ENCODE measurements at places on chromosomes 3 and 15. TPM values are rescaled to one million over a fixed set of nuclear protein-coding genes. Genes with fewer than 3 reads are reported as not detected.

UROC1 gene
- not detected for total RNA-seq

BFSP2 gene
- not detected for total RNA-seq

SLC2A2 gene
- not detected for total RNA-seq

MANF gene
- total RNA-seq: 208 TPM

ZDHHC19 gene
- total RNA-seq: not detected

DNA sequence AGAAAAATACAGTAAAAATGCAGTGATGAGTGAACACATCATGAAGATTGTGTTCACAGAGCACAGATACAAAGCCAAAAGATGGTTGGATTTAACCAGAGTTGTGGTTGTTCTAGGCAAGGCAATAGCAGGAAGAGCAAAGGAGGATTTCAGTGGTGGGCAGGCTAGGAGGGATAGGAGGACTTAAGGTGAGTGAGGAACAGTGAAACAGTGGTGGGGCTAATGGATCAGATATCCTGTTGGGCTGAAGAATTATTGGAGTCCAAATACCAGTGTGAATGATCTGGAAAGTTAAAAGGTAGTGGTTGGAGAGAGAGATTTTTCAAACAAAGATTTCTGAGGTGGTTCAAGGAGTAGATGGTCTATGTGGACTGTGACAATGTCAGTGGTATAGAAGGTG lies 108.3 kb downstream of the B3GALNT1 start:
- H3K4me3 ChIP-seq: no peak overlapping the region
- no peak overlapping the region for H3K27ac ChIP-seq
- no peaks in the 10 kb centered on the region for H3K4me1 ChIP-seq
- DNase-seq: no peak

DNA sequence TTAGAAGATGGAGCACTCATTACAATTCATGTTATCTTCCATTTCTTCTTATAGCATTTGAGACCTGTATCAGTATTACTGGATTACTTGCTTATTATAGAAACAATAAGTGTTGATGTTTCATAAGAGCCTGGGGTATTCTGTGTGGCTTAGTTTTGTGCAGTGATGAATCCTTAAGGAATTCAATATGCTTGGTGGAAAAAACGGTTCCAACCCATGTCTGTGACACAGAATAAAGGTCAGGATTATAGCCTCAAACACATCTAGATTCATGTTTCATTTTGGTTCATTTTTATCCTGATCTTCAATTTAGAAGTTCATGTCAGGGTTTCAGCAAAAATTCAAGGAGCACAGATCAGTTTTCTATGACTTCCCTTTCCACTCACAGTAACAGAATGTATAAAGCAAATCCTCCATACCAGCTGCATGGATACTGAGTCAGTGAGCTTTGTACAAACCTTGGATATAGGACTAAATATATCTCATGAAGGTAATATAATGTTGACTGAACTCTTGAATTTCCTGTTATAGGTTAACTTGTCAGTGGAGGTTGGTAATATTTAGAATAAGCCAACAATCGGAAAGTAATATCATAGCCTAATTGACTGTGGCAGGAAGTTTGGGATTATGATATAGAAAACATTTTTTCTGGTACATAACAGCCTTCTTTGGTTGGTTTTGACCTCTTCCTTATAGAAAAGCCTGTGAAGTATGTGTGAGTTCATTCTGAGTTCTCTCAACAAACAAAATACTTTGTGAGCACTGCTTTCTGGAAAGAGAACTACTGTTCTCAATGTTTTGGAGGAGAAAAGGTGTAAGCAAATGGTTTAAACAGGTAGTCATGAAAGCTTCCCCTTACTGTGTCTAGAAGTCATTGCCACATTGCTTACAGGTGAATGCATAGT lies 218.2 kb upstream of the TPM1 start:
- no peak overlapping the region for H3K27ac ChIP-seq
- no peaks in the 10 kb centered on the region for H3K36me3 ChIP-seq
- no peak overlapping the region for H3K4me3 ChIP-seq
- H3K4me1 ChIP-seq: no peaks in the 10 kb centered on the region
- peaks cover 7% of the 10 kb centered on the region for H3K27me3 ChIP-seq
- DNase-seq: no peak

DNA sequence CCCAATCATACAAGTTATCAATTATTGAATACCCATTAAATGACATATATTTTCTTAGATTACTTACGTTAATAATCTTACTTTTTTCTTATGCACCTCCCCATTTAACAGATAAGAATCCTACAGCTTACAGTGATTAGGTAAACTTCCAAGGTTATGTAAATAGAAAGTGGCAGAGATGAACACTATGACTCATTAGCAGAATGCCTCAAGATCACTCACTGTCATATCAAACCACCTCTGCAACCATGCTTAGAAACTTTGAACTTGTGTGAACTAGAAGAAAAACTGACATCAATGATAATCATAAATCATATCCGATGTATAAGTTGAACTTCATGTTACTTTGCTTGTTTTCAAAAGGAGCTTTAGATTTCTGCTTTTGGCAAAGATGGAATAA lies 911.6 kb upstream of the ARPP21 start:
- no peaks in the 10 kb centered on the region for H3K36me3 ChIP-seq
- H3K4me1 ChIP-seq: no peaks in the 10 kb centered on the region
- no peak for DNase-seq
- no peaks in the 10 kb centered on the region for H3K27me3 ChIP-seq

GRCh38 chr15:99438224-99438585 lies 127.6 kb upstream of the MEF2A start:
- no peak overlapping the region for H3K4me3 ChIP-seq
- H3K27me3 ChIP-seq: peaks cover 13% of the 10 kb centered on the region
- DNase-seq: no peak
- no peak overlapping the region for H3K27ac ChIP-seq

DNA sequence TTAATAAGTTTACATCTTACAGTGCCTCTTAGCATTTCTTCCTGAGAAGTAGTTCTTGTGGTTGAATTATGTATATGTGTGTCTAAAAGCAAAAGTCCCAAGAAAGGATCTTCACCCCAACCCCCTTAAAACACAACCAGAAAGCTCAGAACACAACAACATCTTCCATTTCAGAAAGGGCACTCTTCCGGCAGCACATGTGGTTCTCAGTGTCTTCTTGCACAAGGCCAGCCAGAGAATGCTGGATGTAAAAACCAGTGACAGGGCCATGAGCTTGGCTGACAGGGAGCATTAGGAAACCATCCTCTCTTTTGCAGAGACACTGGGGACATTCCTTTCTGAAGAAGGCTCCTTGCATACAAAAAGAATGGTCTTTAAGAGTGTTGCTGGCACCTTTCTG lies 45.0 kb downstream of the EEFSEC start:
- H3K27ac ChIP-seq: no peak overlapping the region
- DNase-seq: no peak
- H3K36me3 ChIP-seq: no peaks in the 10 kb centered on the region
- no peaks in the 10 kb centered on the region for H3K27me3 ChIP-seq

GRCh38 chr3:85710490-85710889 lies 751.7 kb downstream of the CADM2 start:
- H3K4me3 ChIP-seq: no peak overlapping the region
- H3K27ac ChIP-seq: no peak overlapping the region
- no peak for DNase-seq
- no peaks in the 10 kb centered on the region for H3K4me1 ChIP-seq
- no peaks in the 10 kb centered on the region for H3K36me3 ChIP-seq

- H3K4me3 ChIP-seq: no peak overlapping the region
- H3K36me3 ChIP-seq: peaks cover 4% of the 10 kb centered on the region
- no peak for DNase-seq
- no peak overlapping the region for H3K27ac ChIP-seq
These were observed 9.4 kb downstream of the IMPG2 start for GRCh38 chr3:101310978-101311375.

DNA sequence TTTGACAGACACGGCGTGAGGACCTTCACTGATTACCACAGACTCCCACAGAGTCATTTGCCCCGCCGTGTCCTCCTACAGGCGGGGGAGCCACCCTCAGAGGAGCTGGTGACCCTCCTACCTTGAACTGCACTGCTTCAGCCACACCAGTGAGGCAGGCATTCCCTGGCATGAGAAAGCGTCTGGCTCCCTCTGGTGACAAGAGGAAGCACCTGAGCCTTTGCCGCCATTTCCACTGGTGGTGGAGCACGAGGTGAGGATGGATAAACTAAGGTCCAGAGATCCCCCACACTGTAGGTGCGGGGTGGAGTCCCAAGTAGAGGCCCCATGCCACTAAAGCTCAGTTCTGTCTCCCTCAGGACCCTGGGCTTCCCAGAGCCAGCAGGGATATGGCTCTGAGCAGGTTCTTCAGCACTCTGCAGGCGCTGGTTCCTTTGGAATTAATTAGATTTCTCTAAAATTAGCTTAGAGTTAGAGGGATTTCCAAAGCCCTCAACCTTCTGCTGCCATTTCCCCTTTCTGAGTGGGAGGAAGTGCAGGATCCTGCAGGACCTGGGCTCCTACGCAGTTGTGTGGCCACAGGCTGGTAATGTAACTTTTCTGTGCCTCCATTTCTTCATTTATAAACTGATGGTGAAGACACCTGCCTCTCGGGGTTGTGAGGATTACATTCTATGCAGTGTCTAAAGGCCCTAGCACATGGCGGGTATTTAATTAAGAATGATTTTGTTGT lies 224.0 kb downstream of the SLCO3A1 start:
- no peak overlapping the region for H3K4me3 ChIP-seq
- H3K27ac ChIP-seq: no peak overlapping the region
- no peaks in the 10 kb centered on the region for H3K27me3 ChIP-seq
- DNase-seq: peak; percentile 41
- H3K4me1 ChIP-seq: peaks cover 27% of the 10 kb centered on the region

DNA sequence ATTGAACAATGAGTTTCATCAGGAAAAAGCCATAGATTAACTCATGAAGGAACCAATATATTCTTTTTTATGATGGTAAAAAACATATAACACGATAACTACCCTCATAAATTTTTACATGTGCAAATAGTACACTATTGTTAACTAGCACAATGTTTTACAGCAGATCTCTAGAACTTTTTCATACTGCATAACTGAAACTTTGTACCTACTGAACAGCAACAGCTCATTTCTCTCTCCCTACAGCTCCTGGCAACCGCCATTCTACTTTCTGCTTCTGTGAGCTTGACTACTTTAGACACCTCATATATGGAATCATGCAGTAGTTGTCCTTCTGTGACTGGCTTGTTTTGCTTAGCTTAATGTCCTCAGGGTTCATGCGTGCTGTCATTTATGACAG lies 235.4 kb downstream of the NFKBIZ start:
- H3K4me3 ChIP-seq: no peak overlapping the region
- no peak for DNase-seq

- DNase-seq: no peak
- no peaks in the 10 kb centered on the region for H3K4me1 ChIP-seq
- H3K36me3 ChIP-seq: no peaks in the 10 kb centered on the region
These were observed 435.9 kb upstream of the CADM2 start for GRCh38 chr3:84522893-84523292.

DNA sequence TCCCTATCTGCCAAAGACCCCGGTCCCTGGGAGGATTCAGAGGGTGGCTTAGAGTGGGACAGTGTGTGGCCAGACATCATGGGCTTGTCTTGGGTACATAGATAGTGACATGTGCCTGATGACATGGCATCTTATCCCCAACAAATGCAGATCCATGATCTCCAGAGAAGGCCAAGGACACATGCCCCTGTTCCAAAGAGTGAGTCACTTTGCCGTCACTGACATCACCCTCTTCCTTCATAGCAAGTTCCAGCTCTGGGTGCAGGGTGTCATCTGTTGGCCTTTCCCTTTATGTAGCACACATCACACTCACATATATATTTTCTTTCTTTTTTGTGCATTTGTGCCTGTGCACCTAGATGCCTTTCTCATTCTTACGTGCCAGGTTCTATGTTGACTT lies 350.5 kb downstream of the LRTM1 start:
- no peak overlapping the region for H3K27ac ChIP-seq
- no peaks in the 10 kb centered on the region for H3K27me3 ChIP-seq
- H3K36me3 ChIP-seq: no peaks in the 10 kb centered on the region
- no peaks in the 10 kb centered on the region for H3K4me1 ChIP-seq
- DNase-seq: no peak

GRCh38 chr3:16741890-16742289 lies 136.7 kb upstream of the DAZL start:
- DNase-seq: no peak
- peaks cover 4% of the 10 kb centered on the region for H3K27me3 ChIP-seq
- H3K4me3 ChIP-seq: no peak overlapping the region
- H3K36me3 ChIP-seq: no peaks in the 10 kb centered on the region
- peaks cover 5% of the 10 kb centered on the region for H3K4me1 ChIP-seq

All from activated T-helper 1 cell treated with anti-CD3 and anti-CD28 coated beads, Interleukin-12 subunit alpha, Interleukin-12 subunit beta, Interleukin-2, Interleukin-4 antibody, amounts not matched to agents 30 ng/mL and 10 ng/mL and 1 ng/mL, durations not matched to agents 14 hours and 24 hours and 36 hours (primary cell).